Activated CD4-positive, alpha-beta T cell treated with anti-CD3 and anti-CD28 coated beads, Interleukin-2, amount 50 U/mL, for 4 hours (primary cell): ENCODE measurements at places on chromosomes 11 and 22.

DNA sequence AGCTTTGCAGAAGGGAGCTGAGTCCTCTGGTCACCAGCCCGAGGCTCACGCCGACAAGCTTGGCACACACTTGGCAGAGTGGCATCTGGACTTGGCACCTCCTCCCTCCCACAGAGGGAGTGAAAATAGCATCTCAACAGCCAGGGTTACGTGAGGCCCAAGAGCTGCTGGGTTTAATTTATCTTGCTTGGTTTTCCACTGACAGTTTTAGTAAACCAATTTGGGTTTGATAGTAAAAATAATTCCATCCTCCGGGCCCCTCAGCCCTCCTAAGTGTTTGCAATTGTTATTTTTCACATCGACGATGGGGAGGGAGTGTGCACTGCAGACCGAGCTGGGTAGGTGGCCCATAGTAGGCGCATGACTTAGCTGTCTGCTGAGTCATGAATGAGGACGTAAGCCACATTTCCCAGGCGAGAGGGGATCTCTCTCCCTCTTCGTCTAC, 107.6 kb upstream of the ASPHD2 start:
- no peak for DNase-seq

- no peak for DNase-seq
Observed at GRCh38 chr22:22802339-22802970, 85.2 kb upstream of the IGLL5 start.

- DNase-seq: no peak
Observed at GRCh38 chr11:11605181-11605580, 16.6 kb downstream of the GALNT18 start.

DNA sequence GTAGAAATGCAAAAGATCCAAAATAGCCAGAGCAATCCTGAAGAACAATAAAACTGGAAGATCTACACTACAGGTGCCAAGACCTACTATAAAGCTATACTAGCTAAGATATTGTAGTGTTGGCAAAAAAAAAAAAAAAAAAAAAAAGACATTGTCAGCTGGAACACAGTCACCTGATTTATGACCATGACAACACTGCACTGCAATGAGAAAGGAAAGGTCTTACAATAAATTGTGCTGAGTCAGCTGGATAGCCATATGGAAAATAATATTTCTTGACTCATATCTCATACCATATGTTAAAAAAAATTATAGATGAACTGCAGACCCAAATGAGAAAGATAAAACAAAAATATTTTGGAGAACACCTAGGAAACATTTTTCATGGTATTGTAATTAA, 3.1 kb upstream of the PANX3 start:
- no peak for DNase-seq

- no peak for DNase-seq
Observed at GRCh38 chr22:22616636-22617035, 27.8 kb upstream of the GGTLC2 start.

GRCh38 chr22:45335021-45335818, 25.5 kb downstream of the FAM118A start:
- DNase-seq: no peak
